Erythroblast (primary cell): ENCODE measurements at places on chromosomes 1 and 21.

DNA sequence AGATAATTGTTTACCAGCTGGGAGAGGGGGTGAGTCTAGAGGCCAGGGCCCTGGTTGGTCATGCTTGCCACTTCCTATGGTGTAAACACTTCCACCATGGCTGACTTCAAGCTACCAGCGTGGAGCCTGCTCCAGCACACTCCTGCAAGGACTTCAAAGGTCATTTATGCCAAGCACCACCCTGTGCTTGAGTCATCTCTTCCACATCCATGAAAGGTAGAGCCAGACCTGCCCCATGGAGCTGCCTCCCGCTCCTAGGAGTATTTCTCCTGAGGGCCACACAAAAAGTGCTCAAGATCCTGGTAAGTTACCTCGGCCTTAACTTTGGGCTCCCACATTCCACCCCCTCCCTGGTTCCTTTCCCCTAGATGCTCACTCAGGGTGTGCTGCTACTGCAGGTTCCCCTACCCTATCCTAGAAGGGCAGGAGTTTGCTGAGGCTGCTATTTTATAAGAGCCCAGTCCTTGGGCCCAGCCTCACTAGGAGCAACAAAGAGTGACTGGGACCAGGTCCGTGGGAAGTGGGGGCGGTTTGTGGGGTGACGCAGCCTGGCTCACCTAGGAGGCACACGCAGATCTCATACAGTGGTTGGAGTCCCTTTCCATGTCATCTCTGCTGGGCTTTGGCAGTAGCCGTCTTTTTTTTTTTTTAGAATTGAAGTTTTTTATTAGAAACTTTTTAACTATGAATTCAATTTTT, 2.4 kb downstream of the RAB7B start:
- DNase-seq: no peak

DNA sequence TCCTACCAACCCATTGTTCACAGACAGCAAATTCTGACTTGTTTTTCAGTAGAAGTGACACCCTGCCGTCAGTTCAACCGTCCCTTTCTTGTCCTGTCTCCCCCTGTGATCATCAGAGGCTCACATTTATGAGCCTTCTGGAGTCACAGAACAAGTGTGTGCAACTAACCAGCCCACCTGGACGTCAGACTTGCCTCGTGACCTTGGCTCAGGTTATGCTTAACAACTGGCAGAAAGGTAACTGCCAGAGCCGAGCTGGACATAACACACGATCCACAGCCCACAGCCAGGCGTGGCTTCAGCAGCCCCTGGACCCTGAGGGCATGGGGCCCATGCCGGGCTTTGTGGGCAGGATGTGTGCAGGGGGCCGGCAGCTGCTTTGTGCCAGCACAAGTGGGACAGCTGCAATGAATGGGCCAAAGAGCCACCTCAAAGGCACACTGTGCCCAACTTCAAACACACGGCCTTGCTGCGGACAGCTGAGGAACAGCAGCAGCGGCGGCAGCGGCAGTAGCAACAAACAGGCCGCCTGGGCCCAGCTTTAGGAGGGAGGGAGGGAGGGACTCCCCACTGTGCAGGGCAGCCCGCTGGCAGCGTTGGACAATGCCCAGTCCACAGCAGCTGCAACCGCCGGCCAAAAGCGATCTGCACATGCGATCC, 103.9 kb downstream of the ZBTB18 start:
- DNase-seq: no peak

DNA sequence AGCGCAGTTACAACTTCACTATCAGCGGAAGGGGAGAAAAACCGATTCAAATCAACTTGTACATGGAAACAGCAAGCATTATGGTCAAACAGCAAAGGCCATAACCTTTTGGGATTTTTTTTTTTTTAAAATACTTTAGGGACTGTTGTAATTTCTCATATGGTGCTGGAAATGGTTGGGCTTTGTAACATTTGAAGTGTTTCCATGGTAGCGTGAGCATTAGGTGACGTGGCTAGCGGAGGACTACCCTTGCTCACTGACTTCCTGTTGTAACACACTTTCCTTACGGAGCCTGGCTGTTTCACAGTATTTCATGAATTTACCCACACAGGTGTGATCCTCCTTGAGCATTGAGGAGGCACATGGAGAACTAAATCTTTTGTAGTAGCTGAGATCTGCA, 269.5 kb downstream of the TM2D1 start:
- no peak for DNase-seq

GRCh38 chr1:202656951-202657646, 53.2 kb downstream of the SYT2 start:
- peak; percentile 6 for DNase-seq
